ENCODE measurements at places on chromosomes 2 and 18. TPM values are rescaled to one million over a fixed set of nuclear protein-coding genes. Genes with fewer than 3 reads are reported as not detected.

MAPRE2 gene
- 13.3 TPM for total RNA-seq

CTDP1 gene
- 25.0 TPM for total RNA-seq

DNA sequence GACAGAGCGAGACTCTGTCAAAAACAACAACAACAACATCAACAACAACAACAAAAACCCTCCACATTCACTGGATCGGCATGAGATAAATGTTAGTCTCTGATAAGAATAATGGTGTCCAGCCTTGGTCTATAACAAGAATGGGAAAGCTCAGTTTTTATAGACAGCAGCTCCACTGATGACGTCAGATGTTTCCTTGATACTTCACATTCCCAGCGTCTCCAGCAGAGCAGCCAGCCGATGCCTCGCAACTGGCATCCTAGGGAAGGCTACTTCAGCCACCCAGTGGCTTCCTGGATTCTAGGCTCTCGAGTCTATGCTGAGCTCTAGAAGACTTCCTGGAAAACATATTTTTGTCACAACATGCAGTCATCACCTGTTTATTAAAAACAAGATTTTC lies 271.4 kb upstream of the SMIM21 start:
- DNase-seq: no peak

GRCh38 chr2:8590938-8591337 lies 90.9 kb upstream of the ID2 start:
- DNase-seq: no peak

DNA sequence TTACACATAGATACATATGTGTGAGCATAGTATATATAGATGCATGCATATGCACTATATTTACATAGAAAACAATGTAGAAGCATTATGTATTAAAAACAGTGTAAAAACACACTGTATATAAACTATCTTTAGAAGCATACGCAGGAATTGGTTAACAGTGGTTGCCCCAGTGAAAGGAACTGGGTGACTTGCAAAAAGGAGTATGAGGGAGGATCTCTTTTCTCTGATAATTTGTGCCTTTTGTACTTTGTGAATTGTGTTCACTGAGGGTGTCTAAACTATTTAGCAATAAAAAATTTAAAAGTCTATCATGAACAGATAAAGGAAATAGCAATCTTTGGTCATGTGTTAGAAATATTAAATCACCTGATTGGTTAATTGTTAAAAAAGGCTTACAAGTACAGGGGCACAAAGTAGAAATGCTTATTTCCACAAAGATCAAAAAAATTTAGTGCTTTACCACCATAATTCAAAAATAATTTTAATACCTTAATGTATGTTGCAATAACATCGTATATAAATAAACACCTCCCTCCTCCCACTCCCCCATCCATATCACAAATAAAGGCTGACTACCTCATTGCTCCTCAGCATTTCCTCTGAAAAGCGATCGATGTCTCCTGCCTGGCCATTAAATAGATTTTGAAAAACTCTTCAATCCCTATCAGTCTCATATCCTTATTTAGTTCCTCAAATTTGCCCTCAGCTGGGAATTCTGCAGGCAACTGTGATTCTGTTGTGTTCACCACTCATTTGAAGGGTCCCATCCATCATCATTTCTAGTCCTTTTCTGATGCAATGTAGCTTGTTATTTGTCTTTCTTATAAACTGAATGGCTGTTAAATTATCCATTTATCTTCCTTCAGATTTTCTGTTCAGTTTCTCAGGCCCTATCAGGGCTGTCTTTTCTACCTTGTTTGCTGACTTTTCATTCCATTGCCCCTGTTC lies 257.3 kb downstream of the AGPS start:
- DNase-seq: no peak

DNA sequence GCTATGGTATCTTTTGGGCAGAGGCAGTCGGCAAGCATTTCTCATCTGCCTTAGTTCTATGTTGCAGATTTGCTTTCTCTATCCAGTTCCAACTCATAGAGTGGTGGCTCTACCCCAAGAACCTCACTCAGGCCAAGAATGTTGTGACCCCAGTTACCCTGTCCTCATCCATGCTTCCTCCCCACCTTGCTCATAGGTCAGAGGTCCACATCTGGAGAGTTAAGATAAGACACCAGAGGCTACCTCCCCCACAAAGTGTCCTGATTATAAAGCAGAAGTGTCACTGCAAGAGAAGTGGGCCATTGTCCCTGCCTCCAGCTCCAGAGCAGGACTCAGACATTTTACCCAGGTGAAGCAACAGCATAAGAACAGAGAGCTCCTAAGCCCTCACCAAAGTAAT lies 276.8 kb upstream of the CHST9 start:
- DNase-seq: no peak

DNA sequence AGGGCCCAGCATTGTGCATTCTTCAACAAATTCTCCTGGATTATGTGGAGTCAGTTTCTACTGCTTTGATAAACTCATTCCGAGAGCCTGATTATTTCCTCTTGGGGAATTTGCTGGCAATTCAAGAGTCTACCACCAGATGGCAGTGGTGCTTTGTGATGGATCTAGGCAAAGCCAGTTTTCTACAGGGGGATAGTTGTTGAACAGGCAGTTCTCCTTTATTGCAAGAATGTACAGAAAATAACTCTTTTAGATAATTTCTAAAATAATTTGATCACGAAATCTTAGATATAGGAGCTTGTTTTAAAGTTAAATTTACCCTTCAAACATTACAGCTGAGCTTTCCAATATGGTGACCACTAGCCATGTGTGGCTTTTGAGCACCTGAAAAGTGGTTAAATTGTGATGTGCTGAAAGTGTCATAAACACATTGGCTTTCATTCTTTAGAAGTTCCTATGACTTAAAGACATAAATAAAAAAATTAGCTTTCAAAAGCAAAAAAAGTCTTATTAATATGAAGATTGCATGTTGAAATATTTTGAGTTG lies 66.7 kb upstream of the HAAO start:
- DNase-seq: peak; percentile 81

DNA sequence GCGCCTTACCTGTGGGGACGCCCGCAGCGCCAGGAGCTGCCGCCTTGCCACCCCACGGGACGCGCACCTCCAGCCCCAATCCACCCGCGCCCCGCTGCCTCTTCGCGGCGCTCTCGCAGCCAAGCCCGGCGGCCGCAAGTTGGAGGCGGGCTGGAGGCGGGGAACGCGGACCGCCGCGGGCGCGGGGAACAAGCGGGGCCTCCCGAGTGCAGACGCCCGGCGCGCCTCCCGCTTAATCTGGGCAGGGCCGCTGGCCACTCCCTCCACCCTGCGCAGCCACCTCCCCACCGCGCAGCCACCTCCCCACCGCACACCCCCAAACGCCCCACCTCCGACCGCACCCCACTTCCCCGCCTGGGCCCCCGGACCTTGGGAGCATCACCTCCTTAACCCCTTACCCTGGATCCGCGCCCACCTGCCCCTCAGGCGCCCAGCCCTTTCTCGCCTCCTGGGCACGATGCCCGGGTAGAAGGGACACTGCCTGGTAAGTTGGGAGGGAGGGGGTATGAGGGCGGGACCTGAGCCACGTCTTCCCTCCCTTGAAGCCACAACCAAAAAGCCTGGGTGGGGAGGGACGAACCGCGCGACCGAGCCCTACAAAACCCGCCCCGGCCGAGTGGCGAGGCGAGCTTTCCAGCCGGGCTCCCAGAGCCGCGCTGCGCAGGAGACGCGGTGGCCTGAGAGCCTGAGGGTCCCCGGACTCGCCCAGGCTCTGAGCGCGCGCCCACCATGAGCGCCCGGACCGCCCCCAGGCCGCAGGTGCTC lies at the start of the genes COL4A3 and COL4A4:
Gene COL4A3, plus strand, starts transcription at position 627 of the 765 bp plus-strand sequence. Its CDS starts 103 bp downstream, at position 730.
Gene COL4A4, minus strand, starts transcription at position 208 of the 765 bp plus-strand sequence. CDS start 16,722 bp downstream, outside the sequence.
- peak; percentile 7 for DNase-seq

GRCh38 chr2:216159646-216160045 lies 50.5 kb downstream of the XRCC5 start:
- DNase-seq: no peak

DNA sequence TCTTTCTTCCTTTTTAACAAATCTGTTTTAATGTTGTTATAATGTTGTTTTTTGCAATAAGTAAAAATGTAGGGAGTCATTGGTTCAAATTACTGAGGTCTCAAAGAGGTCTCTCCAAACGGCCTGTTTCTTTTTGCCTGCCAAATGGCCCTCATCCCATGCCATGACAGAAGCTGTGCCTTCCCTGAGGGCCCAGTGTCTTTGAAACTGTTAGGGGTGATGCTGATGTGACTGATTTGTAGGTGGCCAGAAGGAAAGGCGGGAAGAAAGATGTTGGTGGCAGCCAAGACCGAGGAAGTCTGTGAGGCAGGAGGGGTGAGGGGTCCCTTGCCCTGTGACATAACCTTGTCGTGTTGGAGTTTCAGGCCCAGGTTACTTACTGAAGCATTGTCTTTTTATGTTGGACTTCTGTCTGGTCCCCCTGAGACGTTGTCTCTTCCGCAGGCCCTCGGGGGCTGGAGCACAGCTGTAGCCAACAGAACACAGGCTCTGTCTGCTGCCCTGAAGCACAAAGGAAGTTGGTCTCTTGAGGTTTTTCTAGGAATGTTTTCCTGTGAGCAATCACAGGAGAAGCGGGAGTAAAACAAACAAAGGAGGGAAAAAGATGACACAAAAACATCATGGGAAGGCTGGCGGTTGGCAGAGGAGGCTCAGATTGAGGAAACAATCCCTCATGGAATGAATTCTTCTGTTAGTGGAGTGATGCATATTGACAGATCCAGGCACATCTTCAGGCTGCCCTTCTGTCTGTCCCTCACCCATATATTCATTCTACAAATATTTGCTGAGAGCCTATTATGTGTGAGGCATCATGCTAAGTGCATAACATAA lies 4.9 kb upstream of the ST3GAL5 start:
- peak; percentile 41 for DNase-seq

DNA sequence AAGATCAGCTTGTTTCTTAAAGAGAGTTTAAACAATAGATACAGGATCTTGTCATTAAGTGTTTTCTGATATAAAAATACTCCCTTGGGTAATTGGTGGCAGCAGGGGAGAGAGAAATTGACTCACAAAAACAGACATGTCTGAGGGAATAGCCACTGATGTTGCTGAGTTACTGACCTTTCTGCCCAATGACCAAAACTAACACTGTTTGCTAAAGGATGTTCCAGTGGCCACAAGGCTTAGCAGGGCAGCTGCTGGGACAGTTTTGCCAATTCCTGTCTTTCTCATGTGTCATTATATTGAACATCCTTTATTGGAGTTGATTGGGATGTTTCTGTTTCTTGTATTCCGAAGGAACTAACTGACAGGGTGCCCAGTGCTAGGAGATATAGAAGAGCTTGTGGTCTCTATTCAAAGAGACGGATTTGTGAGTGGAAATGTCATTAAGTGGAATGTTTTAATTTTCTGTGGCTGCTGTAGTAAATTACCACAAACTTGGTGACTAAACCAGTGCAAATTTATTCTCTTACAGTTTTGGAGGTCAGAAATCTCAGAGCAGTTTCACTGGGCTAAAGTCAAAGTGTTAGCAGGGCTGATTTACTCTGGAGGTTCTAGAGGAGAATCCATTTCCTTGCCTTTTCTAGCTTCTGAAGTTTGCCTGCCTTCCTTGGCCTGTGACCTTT lies 124.8 kb upstream of the RMDN2 start:
- no peak for DNase-seq

DNA sequence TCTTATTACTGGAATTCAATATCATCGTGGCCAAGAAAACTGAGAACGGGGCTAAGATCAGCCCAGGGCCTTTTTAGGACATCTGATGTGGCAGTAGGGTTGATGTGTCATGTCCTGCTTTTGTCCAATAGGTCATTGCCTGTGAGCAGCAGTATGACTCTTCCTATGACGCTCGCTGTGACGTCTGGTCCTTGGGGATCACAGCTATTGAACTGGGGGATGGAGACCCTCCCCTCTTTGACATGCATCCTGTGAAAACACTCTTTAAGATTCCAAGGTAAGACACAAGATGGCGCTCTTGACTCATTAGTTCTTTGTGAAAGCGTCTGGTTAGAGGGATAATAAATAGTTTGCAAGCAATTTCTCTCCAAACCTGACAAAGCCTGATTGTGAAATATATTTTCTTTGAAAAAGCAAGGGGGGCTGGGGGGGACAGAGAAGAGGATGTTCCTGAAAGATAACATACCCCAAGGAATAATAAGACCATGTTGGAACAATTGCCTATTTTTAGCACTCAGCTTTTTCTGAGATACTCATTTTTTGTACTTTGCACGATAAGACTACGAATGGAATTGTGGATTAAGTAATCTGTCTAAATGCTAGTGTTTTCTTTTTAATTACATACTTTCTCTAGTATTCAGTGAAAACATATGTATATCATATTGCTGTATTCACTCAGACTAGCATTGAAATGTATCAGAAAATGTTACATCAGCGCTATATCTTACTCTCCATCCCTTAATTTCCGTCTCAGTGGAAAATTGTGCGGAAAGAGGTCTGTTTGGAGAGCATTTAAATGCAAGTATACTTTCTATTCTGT lies 58.1 kb downstream of the MYO3B start:
- peak; percentile 53 for DNase-seq

DNA sequence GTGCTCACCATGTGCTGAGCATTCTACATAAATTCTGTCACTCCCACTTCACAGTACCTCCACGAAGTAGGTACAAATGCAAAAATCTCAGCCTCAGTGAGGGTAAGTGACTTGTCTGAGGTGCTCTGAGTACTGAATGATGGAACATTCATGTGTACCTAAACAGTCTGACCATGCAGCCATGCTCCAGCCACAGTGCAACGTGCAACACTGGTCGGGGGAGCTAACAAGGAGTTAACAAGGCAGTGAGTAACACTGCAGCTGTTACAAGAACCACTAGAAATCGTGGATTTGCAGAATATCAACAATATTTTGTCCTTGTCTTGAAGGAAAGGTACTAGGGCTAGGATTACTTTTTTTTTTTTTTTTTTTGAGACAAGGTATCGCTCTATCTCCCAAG lies 36.6 kb upstream of the NDUFV2 start:
- DNase-seq: no peak

DNA sequence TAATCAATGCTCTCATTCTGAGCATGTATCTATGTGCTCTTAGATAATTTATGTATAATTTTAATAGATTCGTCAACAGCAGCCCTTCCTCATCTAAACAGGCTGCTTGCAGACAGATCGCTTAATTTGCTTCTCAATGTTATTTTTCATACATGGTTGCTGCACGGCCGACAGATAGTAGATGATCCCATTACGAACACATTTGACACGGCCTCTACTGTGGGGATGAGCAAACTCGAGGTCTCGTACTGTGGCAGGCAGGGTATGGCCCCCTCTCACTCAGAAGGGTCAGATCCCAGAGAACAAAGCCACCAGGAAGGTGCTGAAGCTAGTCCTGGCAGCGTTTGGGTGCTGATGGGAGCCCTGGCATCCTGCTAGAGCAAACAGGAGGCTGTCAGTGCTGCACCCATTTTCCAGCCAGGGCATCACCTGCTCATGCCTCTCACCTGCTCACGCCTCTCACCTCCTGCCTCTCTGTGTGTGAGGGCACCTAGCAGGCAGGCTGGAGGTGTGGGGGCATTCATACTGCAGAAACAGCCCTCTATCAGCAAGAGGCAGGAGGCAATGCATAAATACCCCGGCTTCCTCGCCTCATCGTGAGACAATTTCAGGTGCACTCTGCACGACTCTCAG lies 80.0 kb downstream of the KLHL29 start:
- no peak for DNase-seq

DNA sequence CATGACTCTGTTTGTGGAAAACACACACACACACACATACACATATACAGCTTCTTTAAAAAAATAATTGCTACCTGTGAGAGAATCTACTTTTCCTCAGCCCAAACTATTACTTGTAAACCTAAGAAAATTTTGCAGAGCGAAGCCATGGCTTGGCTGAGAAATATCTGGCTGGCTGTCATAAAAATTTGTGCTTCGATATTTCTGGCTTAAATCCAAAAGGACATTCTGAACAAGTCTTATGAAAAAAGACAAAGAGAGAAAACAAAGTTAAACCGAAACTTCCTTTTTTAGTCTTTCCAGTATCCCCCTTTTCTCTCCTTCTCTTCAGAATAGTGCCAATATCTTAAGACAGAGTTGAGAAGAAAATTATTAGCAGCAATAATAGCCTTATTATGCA lies 2048.0 kb downstream of the SUCLG1 start:
- DNase-seq: no peak

GRCh38 chr2:11280713-11281112 lies 63.7 kb downstream of the ROCK2 start:
- no peak for DNase-seq

Measured in lung microvascular endothelial cell (primary cell).